NCI-H187 (cell line): ENCODE measurements at places on chromosomes 2 and 18.

DNA sequence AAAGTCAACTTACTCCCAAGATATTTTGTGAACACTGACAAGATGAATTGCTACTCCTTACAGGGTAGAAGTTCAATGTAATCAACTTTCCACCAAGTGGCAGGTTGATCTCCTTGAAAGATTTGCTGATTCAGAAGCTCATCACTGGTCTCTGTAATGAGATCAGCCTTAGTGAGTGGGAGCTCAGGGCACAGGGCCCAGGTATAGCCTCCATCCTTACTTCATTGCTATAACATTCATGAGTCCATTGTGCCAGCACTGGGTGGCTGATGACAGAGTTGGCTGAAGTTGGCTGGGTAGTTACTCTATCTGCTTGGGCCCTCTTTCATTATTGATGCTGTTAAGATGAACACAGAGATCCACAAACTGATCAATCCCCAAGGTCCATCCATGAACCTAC is 379.0 kb downstream of the IRS1 start:
- DNase-seq = no peak

DNA sequence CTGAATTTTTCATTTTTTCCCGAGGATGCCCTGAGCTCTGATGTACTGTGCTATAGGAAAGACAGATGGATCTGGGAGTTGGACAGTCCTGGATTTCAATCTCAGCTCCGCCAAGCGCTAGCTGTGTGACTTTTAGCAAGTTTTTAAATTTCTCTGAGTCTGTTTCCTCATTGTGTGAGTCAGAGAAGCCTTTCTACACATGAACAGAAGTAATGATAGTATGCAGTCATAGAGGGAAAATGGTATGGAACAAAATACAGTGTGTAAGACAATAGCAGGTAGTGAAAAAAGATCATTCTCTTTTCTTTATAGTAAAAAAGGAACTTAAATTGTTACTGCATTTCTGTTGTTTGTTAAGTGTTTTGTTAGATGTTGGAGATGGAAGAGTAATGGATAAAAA is 52.4 kb upstream of the PPM1B start:
- no peak for DNase-seq

- no peak for DNase-seq
Measured at GRCh38 chr2:160650196-160651118, 156.8 kb upstream of the RBMS1 start.

GRCh38 chr2:24658531-24659202 is 134.5 kb downstream of the PTRHD1 start:
- no peak for DNase-seq

DNA sequence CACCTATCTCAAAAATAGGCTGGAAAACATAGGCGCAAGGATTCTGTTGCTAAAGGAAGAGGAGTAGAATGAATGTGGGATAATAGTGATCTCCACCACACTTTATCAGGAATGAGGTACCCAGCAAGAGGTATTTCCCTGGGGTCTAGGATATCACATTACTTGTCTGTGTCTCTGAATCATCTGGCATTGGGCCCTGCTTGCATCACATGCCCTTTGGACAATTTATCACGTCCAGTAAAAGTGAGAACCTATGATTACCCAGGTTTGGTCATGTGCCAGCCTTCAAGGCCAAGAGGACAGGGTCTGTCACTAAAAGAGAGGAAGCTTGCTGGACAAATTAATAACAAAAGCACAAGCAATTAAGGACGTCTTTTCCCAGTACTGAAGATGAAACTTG is 11.4 kb upstream of the TRAPPC8 start:
- no peak for DNase-seq

DNA sequence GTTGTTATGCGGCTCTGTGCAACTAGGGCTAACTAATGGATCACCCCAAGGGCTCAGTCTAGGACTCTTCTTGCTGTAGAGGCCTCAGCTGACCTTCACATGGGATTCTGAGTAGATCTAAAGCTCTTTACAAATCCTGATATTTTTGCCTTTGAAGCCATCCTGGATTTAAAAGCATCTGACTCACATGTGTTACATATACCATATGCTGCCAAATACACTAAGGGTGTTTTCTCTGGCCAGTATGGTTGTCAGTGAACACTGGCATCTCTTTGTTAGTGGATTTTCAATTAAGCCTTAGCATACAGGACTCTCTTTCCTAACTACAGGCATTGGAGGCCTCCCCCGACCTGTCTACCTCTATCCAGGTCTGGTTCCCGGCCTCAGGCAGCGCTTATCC is 992.8 kb upstream of the FANCL start:
- no peak for DNase-seq

- no peak for DNase-seq
Measured at GRCh38 chr2:134574611-134575330, 144.0 kb downstream of the TMEM163 start.

GRCh38 chr2:224381521-224382279 is 20.2 kb downstream of the FAM124B start:
- DNase-seq = no peak

DNA sequence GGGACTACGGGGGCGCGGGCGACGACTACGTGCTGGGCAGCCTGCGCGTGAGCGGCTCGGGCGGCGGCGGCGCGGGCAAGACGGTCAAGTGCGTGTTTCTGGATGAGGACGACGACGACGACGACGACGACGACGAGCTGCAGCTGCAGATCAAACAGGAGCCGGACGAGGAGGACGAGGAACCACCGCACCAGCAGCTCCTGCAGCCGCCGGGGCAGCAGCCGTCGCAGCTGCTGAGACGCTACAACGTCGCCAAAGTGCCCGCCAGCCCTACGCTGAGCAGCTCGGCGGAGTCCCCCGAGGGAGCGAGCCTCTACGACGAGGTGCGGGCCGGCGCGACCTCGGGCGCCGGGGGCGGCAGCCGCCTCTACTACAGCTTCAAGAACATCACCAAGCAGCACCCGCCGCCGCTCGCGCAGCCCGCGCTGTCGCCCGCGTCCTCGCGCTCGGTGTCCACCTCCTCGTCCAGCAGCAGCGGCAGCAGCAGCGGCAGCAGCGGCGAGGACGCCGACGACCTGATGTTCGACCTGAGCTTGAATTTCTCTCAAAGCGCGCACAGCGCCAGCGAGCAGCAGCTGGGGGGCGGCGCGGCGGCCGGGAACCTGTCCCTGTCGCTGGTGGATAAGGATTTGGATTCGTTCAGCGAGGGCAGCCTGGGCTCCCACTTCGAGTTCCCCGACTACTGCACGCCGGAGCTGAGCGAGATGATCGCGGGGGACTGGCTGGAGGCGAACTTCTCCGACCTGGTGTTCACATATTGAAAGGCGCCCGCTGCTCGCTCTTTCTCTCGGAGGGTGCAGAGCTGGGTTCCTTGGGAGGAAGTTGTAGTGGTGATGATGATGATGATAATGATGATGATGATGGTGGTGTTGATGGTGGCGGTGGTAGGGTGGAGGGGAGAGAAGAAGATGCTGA is 1.4 kb downstream of the SOX11 start:
- peak; percentile 63 for DNase-seq

- no peak for DNase-seq
Measured at GRCh38 chr2:38427936-38428335, 50.9 kb upstream of the ATL2 start.

DNA sequence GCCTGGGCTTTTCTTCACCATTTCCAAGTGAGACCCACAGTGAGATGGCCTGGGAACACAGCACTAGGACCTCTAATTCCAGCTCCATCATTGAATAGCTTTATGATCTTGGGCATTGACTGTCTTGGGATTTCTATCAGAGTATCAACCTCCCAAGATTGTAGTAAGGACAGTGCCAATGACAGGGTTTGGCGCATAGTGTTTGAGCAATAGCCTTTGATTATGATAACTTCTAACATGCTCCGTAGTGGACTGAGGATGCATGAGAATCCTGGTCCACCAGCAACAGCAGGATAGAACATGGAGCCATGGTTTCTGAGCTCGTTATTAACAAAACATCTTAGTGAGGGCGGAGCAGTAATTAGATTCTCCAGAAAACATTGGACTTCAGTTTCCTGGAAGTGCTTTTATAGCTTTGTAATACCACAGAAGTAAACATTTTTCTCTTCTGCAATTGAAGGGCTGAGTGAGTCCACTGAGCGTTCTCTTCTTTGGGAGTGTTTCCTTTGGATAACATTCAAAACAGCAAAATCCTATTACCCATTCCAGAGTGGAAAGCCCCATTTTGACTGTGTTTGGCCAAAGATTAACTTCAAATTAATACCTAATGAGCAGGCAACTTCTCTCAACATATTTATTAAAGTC is 63.7 kb downstream of the IL1R2 start:
- no peak for DNase-seq

DNA sequence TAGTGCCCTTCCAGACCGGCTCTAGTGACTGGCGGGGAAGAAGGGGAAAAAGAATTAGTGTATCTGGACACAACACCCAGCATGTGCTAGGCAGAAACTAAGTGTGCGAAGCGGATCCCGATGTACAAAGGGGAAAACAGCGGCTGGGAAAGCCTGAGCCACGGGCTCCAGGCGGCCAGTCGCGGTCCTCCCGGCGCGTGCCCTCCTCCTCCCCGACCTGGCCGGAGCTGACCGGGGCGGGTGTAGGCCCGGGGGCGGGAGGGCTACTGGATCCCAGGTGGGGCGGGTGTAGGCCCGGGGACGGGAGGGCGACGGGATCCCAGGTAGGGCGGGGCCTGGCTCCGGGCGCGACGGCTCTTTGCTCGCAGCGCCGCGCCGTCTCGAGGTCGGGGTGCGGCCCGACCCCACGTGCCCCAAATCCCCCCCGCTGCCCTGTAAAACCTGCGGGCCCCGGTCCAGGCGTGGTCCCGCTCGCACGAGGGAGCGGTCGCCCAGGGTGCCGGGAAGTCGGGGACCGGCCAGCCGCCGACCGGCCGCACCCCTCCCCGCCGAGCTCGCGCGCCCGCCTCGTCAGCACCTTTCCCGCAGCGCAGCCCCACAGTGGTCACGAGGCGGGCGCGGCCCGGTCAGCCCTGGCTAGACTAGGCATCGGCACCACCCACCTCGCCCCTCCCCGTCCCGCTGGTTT is 48.8 kb downstream of the C2orf42 start:
- DNase-seq = peak; percentile 69
